ENCODE measurements at places on chromosomes 7 and 10. TPM values are rescaled to one million over a fixed set of nuclear protein-coding genes. Genes with fewer than 3 reads are reported as not detected.

Gene SPDYE6
- not detected for total RNA-seq

Gene AKR1E2
- 3.9 TPM for total RNA-seq

Gene IGF2BP3
- total RNA-seq = 117 TPM

Gene MUC3A
- total RNA-seq = not detected

Gene NOD1
- total RNA-seq = 8.1 TPM

Gene LIPA
- 38.1 TPM for total RNA-seq

Gene GDF2
- total RNA-seq = not detected

Gene FGL2
- total RNA-seq = not detected

Gene CD36
- total RNA-seq = 0.23 TPM

Gene OR2A5
- not detected for total RNA-seq

Gene CASD1
- total RNA-seq = 40.2 TPM

Gene C7orf33
- total RNA-seq = not detected

Gene ZNF488
- total RNA-seq = 3.2 TPM

Gene CLEC5A
- not detected for total RNA-seq

Gene RBP4
- total RNA-seq = not detected

Gene NEUROG3
- 0.43 TPM for total RNA-seq

Gene CPXM2
- not detected for total RNA-seq

Gene KCNMA1
- 0.93 TPM for total RNA-seq

Gene CHST3
- total RNA-seq = 24.5 TPM

Gene MMRN2
- total RNA-seq = 0.27 TPM

Gene CCL24
- total RNA-seq = not detected

Gene ERLIN1
- 36.6 TPM for total RNA-seq

Gene PLCE1
- 5.7 TPM for total RNA-seq

Gene FAM237B
- total RNA-seq = not detected

Gene IDI2
- total RNA-seq = not detected

- DNase-seq = no peak
Measured at GRCh38 chr7:107173691-107174406, 5.0 kb downstream of the HBP1 start.

DNA sequence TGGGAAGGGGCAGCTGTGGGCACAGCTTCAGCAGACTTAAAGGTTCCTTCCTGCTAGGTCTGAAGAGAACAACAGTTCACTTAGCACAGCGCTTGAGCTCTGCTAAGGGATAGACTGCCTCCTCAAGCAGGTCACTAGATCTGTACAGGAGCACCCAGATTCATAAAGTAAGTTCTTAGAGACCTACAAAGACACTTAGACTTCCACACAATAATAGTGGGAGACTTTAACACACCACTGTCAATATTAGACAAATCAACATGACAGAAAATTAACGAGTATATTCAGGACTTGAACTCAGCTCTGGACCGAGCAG lies 140.9 kb downstream of the TFEC start:
- no peak for DNase-seq

DNA sequence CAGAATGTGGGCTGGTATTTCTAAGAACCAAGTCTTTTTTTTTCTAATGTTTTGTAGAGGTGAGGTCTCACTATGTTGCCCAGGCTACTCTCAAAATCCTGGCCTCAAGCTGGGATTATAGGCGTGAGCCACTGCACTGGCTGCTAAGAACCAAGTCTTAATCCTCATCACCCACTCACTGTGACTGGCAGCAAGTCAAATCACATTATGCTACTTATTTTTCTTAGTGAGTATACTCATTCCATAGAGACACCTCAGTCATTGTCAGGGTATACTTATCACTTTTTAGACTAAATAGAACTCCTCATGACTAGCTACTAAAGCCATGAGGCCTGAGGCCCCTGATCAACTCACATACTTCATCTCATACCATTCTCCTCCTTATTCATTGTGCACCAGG lies 116.1 kb downstream of the STRA8 start:
- no peak for DNase-seq

DNA sequence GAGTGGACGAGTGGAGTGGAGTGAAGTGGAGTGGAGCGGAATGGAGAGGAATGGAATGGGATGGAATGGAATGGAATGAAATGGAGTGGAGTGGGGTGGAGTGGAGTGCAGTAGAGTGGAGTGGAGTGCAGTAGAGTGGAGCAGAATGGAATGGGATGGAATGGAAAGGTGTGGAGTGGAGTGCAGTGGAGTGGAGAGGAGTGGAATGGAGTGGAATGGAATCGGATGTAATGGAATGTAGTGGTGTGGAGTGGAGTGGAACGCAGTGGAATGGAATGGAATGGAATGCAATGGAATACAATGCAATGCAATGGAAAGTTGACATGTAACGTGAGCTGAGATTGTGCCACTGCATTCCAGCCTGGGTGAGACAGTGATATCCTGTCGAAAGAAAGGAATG lies 46.4 kb downstream of the ZNF716 start:
- no peak for DNase-seq

- no peak for DNase-seq
Measured at GRCh38 chr10:86075512-86075911, 291.1 kb downstream of the GRID1 start.

DNA sequence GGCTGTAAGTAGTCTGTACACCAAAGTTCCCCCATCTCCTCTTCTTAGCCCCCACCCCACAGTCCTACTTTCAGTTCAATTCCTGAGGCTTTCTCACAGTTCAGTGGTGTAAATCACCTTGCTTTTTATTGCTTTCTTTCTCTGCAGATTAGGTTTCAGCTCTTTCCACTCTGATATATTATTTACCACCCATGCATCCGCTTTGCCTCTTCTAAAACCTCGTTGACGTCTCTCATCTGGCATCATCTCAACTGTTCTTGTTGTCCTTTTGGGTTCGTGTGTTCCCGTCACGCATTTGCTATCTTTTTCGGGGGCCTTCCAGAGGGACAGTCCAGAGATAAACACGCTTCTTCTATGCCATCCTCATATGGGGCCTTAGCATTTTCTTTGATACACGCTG lies 597.9 kb upstream of the DPP6 start:
- no peak for DNase-seq

DNA sequence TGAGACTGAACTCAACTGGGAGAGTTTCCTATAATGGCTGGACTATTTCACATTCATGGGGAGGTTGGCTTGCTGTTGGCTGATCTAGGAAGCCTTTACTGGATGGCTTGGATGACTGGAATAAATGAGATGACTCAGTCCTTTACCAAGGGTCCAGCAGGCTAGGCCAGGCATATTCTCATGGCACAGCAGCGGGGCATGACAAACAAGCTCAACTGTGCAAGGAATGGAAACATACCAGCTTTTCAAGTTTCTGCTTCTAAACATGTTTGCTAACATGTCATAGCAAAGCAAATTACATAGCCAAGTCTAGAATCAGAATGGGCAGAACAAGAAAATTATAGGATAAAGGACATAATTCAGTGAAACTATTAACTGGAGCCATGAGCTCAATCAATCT lies 46.8 kb upstream of the CRTAC1 start:
- DNase-seq = no peak

DNA sequence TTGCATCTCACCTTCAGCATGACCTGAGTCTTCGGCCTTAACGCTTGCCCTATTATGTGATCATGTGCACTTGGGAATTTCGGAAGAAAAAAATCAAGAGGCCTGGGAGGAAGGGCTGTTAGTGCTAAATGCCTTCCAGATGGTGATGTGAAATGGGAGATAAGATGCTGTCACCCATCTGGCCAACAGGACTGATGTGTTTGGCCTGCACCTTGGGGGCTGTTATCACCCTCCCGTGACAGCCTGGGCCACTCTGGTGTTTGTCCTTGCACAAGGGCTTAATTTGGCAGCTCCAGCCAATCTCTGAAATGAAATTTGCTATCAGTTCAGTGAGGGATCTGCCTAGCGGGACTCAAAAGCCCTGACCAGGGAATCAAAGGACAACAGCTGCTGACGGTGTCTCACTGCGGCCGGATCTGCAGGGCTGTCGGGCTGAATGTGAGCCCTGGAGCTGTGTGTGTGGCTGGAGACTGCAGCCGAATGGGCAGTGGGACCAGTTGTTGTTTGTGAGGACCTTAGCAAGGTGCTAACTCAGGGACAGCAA lies 131.4 kb upstream of the BTBD16 start:
- DNase-seq = no peak

GRCh38 chr7:22672846-22673680 lies 53.9 kb upstream of the IL6 start:
- no peak for DNase-seq

- no peak for DNase-seq
Measured at GRCh38 chr7:13743226-13743625, 246.2 kb downstream of the ETV1 start.

- DNase-seq = no peak
Measured at GRCh38 chr7:126801733-126802132, 451.0 kb downstream of the GRM8 start.

DNA sequence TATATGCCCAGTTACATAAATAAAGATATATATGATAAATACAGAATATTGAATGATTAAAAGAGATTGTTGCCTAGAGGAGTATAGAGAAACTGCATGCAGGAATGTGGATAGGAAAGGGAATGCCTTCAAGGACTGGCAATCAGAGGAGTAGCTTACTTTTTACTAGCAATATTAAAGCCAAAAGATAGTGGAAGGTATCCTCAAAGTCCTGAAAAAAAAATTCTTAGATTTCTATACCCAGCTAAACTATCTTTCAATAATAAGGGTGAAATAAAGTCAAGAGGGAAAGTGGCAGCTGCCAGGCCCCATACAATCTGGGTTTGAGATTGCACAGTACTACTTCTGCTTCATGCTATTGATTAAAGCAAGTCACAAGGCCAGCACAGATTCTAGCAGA lies 733.2 kb downstream of the GATA3 start:
- DNase-seq = no peak

DNA sequence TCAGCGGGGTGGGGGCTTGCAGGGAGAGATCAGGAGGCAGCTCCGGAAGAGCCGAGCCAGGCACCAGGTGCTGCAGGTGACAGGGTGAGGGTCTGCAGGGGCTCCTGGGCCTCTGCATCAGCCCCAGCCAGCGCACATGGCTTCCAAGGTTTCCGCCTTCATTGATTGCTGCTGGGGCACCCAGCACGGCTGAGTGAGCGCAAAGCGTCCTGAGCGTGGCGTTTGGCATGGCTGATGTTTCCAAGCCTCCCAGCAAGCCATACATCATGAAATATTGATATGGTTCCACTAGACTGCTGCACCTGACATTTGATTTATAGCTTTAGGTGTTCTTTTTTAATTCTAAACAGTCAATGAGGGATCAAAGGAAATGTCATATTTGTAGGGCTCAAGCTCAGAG lies 259.0 kb downstream of the WDR37 start:
- no peak for DNase-seq

GRCh38 chr10:101704331-101704730 lies 9.4 kb upstream of the FBXW4 start:
- DNase-seq = no peak

GRCh38 chr10:118735294-118735693 lies 19.5 kb downstream of the CACUL1 start:
- no peak for DNase-seq

- no peak for DNase-seq
Measured at GRCh38 chr10:95315509-95315908, 24.7 kb upstream of the PDLIM1 start.

DNA sequence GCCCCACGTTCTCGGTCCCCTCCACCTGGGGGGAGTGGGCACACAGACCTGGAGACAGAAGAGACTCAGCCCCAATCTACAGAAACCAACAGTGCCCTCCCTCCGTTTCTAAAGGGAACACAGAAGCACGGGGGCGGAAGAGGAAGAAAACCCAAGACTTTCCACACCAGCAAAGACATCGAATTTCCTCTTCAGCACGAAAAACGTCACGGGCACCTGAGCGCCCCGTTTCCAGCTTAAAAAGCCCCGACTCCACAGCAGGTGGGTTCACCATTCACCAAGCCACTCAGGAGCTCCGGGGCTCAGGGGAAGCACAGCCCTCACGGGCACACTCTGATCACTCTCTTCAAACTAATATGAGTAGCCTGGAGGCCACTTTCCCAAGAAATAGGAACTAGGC lies 19.6 kb downstream of the NUDT1 start:
- DNase-seq = no peak

- DNase-seq = no peak
Measured at GRCh38 chr10:105967256-105967655, 1197.2 kb downstream of the SORCS1 start.

- no peak for DNase-seq
Measured at GRCh38 chr10:44132361-44133289, 252.3 kb downstream of the CXCL12 start.

DNA sequence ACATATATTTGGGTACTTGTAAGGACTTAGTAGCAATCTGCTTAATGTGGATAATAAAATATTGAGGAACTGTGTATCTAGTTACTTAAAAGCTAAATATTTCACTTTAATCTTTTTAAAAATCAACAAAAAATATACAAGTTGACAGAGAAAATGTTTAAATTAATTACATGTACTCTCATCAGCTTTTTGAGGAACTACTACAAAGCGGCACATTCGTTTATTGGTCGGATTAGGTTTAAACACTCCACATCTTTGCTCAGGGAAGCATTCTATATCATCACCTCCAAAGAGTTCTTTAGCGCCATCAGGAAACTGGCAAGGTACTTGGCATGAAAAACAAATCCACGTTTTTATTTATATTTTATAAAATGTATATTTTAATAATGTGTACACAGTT lies 1.6 kb downstream of the ATOH7 start:
- DNase-seq = no peak

DNA sequence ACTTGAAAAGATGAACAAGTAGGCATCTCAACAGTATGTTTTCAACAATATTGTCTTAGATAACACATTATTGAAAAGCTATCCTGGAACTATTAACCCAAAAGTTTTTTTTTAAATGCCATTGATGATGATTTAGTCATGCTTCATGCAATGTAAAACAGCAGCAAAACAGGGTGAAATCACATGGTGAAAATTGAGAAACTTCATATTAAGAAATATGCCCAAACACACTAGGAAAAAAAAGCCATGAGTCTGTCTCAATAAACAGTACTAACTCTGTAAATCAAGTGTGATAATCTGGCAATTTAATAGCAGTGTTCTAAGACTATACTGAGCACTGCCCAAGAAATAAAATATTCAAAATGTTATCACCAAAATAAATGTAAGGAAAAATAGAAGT lies 613.1 kb downstream of the KCNMA1 start:
- DNase-seq = no peak

GRCh38 chr7:37971491-37971890 lies 51.1 kb downstream of the EPDR1 start:
- DNase-seq = no peak

GRCh38 chr7:27751888-27752660 lies 12.1 kb downstream of the TAX1BP1 start:
- DNase-seq = no peak

GRCh38 chr10:71981876-71982230 lies 17.7 kb downstream of the CHST3 start:
- no peak for DNase-seq

- no peak for DNase-seq
Measured at GRCh38 chr10:110153396-110153795, 54.0 kb upstream of the MXI1 start.

- DNase-seq = no peak
Measured at GRCh38 chr7:92809397-92809759, 27.0 kb downstream of the CDK6 start.

DNA sequence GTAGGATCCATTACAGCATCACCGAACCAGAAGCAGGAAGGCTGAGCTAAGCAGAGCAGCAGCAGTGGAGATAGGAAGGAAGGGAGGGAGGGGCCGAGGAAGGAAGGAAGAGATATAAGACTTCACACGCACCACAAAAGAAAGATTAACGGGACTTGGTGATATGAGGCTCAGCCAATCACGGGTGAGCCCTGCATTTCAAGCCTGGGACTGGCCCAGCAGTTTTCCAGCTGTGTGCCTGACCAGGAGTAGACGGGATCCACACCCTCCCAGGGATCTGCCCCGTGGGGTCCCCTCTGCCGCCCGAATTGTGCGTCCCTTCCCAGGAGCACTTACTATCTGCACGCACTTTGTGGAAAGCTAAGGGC lies 16.2 kb downstream of the ATG9B start:
- no peak for DNase-seq

Measured in neural crest cell (in vitro differentiated cells).